Thoracic aorta (tissue), 2 donors: ENCODE measurements at places on chromosomes 2 and 18. TPM values are rescaled to one million over a fixed set of nuclear protein-coding genes. Genes with fewer than 3 reads are reported as not detected.

The STEAP3 gene
- total RNA-seq: 17.9 TPM

The OSBPL6 gene
- 0.95 TPM for total RNA-seq

The SERPINB13 gene
- total RNA-seq: not detected

The CD8A gene
- 4.4 TPM for total RNA-seq

The RNF103 gene
- 33.7 TPM for total RNA-seq

The MC2R gene
- total RNA-seq: not detected

The RAB17 gene
- 6.4 TPM for total RNA-seq

The HEATR5B gene
- total RNA-seq: 35.6 TPM

The IL36G gene
- total RNA-seq: not detected

The APOB gene
- total RNA-seq: 6.1 TPM

- DNase-seq: no peak
These were observed 48.5 kb upstream of the HNRNPA3 start for GRCh38 chr2:177164131-177164530.

- no peak for DNase-seq
These were observed 160.6 kb downstream of the ANKRD30B start for GRCh38 chr18:14908541-14908940.

DNA sequence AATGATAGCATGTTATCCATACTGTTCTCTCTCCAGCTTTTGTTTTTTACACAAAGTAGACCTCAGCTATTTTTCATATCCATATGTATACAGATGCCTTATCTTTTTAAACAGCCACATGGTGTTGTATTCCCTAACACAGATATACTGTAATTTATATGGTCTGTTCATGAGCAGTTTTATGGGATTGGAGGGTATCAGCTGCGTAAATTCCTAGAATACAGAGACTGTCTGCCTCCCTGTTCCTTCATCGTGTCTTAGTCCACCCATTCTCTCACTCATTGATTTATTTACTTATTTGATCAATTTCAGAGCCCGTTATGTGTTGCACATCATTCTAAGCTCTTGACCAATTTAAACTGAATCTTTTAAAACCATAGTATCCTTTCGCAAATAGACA lies 80.6 kb downstream of the GATA6 start:
- no peak for DNase-seq

DNA sequence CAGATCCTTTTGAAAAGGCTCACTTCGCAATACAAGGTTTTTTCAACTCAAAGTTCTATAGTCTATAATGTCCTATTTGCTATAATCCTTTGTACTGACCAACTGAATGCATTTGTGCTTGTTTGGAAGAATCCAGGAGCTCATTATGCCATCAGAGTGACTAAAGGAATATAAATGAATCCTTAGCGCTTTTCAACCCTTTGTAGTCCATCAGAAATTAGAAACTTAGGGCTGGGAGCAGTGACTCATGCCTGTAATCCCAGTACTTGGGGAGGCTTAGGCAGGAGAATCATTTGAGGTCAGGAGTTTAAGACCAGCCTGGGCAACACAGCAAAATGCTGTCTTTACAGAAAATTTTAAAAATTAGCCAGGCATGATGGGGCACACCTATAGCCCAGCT lies 330.2 kb upstream of the CHAC2 start:
- no peak for DNase-seq

- DNase-seq: no peak
These were observed 4.6 kb downstream of the CDCA7 start for GRCh38 chr2:173359231-173359630.

DNA sequence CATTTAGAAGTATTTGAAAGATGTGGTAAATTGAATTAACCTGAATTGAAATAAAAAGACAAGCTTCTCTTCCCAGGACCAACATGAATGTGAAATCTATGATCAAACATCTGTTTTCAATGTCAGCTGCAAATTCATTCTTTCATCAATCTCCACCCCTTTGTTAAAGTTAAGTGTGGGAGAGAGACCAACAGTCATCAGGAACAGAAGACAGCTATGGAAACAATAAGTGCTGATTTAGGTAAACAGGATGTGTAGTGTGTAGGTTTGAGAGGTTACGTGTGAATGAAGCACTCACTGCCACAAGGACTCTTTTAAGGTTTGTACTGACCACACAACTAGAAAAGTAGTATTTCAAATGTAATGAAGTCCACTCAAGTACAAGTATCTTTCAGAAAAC lies 1659.8 kb upstream of the CELF4 start:
- no peak for DNase-seq

GRCh38 chr18:70195852-70196434 lies 9.5 kb downstream of the RTTN start:
- DNase-seq: no peak

DNA sequence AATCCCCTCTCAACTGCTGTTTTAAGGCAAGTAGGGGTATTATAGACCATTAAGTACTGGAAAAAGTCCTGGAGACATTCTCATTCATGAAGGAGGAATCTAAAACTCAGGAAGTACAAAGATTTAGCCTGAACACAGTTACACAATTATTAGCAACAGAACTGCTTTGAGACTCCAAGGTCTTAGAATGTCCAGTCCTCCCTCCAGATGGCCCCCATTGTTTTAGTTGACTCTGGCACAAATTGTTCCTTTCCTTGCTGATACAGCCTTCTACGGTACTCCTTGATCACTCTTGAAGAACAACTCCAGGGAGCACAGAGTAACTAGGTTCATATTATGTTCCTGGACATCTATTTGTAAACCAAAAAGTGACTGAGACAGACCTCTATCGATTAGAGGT lies 210.1 kb upstream of the RND3 start:
- no peak for DNase-seq

- no peak for DNase-seq
These were observed 34.1 kb downstream of the STK17B start for GRCh38 chr2:196137271-196137670.

DNA sequence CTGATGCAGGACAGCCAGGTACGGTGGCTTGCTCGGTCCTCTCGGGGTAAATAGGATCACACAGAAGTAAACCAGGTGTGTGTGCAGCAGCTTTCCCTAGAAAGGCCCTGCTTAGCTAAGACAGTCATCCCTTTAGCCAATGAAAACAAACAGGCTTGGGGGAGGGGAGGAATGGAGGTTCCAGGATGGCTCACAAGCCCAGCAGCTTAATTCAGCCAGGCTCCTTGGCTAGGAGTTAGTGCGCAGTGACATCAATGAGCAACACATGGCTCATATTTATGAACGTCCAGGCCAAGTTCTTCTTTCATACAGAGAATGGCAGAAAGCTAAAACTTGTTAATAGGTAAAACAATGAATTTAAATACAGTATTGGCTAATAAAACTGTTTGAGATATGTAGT lies 10.2 kb downstream of the IAH1 start:
- DNase-seq: no peak

DNA sequence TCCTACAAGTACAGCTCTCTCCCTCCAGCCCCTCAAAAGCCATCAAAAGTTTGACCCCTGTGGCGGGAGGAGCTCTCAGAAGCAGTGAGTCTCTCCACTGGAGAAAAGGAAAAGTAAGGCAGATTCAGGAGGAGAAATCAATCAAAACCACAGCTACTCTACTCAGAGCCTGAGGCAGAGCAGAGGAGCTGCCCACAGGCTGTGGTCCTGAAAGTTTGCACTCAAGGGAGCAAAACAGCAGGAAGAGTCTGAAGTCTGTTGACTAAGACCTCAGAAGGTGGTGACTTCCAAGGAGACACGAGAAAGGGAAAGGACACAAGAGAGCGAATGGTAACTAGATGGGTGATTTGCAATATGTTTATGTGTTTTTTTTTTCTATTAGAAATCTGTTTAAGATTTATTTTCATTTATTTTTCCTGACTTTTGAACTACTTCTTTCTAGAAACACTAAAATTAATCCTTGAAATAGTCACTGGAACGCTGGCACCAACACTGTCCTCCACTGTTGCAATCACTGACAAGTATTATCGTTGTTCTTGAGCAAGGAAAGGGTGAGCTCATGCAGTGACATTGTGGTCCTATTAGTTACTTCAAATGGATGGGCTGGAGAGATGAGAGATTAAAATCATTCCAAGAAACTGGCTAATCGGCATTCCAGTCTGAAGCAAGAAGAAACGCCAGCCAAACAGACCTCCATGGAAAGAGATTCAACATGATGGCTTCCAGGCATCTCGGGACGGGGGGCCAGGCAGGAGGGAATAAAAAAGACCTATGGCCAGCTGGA lies 35.8 kb downstream of the PID1 start:
- no peak for DNase-seq

GRCh38 chr2:9441556-9441955 lies 18.1 kb downstream of the CPSF3 start:
- no peak for DNase-seq

DNA sequence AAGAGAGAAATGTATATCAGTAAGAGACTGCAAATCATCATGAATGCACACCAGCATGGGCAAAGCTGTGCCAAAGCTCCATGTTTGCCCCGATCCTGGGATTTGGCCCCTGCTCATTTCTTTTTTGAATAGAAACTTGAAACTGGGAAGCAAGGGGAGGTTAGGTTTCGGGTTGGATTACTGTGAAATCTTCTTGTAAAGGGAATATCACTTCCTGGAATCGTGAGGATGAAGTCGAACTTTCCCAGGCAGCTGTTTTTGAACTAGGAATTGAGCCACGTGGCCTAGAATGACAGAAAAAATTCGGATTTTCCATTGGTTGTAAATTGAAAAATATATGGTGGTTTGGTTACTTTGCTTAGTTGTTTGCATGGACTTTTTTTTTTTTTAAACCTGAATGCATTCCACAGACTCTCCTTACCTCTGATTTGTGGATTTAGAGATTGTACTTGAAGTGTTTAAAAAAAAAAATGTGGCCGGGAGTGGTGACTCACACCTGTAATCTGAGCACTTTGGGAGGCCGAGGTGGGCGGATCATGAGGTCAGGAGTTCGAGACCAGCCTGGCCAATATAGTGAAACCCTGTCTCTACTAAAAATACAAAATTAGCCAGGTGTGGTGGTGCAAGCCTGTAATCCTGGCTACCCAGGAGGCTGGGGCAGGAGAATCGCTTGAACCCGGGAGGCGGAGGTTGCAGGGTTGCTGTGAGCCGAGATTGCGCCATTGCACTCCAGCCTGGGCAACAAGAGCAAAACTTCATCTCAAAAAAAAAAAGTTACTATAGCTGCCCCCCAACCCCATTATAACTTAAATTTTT lies 32.1 kb downstream of the GRHL1 start:
- DNase-seq: no peak

GRCh38 chr2:7043690-7044089 lies 126.5 kb downstream of the RNF144A start:
- DNase-seq: no peak

DNA sequence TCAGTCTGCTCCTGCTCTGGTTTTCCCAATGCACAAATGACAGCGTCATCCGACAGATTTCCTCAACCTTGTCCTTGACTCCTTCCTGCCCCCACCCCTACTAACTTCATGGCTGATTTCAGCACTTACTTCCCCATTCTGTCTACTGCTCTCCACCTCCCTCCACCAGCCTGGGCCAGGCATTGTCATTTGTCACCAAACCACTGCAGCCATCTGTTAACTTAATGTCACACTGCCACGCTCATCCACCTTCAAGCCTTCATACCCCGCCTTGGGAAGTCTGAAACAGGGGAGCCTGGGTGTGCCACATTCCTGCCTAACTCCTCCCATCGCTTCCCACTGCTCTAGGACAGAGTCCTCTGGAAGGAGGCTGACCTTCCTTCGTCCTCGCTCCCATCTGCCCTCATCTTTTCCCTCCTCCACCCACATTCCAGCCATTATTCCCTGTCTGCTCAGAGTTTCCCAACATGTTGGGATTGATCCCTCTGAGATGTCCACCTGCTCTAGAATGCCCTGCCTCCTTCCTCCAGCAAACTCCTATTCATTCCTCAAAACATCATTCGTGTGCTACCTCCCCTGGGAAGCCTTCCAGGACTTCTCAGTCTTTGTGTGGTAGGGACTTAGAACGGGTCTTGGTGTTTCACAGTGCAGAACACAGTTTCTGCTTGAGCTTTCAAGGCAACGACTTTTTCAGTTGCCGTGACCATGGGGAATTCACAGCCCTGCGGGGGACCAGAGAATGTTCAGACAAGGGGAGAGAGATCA lies 42.2 kb upstream of the SMAD7 start:
- no peak for DNase-seq

GRCh38 chr2:110853516-110853915 lies 121.1 kb downstream of the ACOXL start:
- no peak for DNase-seq

DNA sequence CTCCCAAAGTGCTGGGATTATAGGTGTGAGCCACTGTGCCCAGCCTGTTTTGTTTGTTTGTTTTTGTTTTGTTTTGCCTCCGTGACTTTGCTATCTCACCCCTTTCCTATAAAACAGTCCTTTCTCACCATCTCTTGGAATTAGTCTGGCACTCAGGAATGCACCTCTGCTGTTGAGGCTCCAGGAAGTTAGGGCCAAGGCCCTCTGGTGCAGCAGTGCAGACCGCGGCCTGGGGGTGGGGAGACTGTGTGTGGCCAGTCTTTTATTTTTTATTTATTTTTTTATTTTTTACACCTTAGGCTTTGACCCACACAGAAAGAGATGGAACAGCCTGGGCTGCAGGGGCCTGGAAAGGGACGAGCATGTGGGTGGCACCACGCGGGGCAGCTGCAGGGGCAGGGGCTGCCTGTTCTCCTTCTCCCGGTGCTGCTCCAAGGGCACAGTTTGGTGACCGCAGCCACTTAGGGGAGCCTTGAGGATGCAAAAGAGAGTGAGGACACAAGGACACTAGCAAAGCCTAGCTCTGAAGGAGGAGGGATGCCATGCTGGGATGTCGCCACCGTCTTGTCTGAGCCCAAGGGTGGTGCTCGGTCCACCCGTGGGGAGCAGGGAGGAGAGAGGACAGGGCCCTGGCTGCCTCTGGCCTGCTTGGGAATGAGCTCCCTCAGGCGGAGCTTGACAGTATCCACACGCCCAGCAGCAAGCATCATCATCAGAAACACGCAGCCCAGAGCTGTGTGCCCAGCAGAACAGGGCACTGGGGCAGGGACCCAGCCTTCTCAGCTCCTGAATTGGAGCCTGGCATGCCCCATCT lies 19.4 kb upstream of the ALPI start:
- no peak for DNase-seq

DNA sequence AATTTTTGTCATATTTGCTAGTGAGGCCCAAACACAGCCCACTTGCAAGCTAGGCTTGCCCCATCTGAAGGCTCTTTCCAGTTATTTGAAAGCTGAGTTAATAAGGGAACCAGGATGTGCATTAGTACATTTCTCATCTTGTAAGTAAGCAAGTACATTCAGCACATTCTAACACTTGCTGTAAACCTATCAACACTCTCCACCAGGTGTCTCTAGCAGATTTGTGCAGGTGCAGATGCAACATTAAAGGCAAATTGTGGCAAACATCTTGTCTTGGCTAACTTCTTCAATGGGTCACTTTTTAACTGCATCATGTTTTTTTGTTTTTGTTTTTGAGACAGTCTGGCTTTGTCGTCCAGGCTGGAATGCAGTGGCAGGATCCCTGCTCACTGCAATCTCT lies 25.3 kb upstream of the MFSD6 start:
- no peak for DNase-seq

DNA sequence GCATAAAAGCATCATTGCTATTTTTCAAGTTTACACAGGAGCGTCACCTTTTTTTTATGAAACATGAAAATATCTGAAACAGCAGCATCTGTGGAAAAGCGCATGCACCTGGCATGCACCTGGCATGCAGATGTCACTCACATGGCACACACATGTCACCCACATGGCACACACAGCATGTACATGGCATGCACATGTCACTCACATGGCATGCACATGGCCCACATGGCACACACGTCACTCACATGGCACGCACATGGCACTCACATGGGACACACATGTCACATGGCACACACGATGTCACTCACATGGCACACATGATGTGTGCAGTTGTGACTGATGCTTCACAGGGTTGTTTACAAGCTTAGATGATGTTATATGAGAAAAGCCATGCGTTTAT lies 188.0 kb downstream of the ZNF407 start:
- DNase-seq: no peak

- no peak for DNase-seq
These were observed 982 bp downstream of the HJURP start for GRCh38 chr2:233853353-233853752.
